Activated naive CD8-positive, alpha-beta T cell treated with anti-CD3 and anti-CD28 coated beads, Interleukin-2, amount 10 ng/mL, durations not matched to agents 7 days and 5 days (primary cell): ENCODE measurements at places on chromosomes 3 and 15.

DNA sequence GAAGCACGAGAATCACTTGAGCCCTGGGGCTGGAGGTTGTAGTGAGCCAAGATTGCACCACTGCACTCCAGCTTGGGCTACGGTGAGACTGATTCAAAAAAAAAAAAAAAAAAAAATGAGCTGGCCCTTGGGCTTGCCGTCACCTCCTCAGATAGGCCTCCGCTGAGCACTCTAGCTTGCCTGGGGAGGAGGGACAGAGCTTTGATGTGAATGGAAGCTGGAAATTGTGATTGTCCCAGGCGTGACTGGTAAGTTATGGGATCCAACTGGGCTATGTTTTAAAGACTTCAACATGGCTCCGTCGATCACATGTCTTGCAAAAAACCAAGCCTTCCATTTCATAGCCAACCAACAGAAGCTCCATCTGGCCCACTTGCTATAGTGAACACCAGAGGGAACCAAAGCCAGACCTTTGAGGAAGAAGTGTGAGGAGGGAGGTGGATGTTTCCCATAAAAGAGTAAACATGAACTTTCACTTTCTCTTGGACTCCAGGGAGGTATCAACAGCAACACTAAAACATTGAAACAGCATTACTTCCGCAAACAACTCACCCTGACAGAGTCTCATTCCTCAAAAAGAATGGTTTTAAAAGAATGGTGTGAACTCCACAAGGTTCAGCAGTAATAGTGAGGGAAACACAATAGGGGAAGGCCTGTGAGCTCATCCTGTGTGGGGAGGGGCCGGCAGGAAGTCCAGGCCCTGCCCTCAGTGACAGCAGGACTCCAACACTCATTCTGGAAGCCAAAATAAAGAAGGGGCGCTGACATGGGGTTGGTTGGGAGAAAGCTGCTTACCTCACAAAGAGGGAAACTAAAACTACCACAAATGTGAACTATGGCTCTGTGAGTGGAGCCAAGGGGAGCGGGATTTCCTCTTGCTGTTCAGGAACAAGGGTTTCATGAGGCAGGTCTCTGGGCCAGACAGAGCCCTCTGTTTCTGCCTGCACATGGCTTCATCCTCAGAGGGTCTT lies 59.2 kb upstream of the IL12A start:
- DNase-seq = no peak

GRCh38 chr3:84961521-84962255 lies 2.9 kb downstream of the CADM2 start:
- no peak for DNase-seq

GRCh38 chr3:58243976-58244585 lies 6.5 kb downstream of the ABHD6 start:
- no peak for DNase-seq

- no peak for DNase-seq
These were observed 84.8 kb upstream of the IQSEC1 start for GRCh38 chr3:13157986-13158385.

- no peak for DNase-seq
These were observed 130.4 kb downstream of the FEZF2 start for GRCh38 chr3:62242831-62243509.

DNA sequence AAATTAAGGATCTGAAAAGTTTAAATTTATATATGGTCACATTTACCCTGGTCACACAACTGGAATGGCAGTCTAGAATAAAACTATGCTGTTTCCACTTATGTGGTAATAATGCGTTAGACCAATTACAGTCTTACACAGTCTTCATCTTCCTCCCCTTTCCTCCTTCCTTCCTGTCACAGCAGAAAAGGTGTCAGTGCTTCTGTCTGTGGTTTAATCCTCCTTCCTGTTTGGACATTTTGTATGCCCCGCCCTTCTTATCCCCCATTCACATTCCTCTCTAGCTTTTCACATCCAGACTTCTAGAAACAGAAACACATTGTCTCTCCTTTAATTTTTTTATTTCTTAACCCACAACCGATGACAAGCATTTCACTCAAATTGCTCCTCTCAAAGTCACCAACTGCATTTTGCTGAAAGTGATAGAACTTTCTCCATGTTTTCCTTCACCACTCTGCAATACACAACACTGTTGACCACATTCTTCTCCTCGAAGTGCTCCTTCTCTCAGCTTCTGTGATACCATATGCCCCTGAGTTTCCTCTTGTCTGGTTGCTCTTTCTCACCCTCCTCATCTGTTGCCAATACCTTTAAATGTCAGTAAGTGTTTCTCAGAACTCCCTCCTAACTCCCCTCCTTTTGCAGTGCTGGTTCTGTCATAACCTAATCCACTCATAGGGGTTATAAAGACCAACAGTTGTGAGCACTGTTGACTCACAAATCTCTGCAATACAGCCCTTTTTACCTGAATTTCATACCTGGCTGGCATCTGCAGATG lies 271.6 kb downstream of the UBE2E2 start:
- no peak for DNase-seq

DNA sequence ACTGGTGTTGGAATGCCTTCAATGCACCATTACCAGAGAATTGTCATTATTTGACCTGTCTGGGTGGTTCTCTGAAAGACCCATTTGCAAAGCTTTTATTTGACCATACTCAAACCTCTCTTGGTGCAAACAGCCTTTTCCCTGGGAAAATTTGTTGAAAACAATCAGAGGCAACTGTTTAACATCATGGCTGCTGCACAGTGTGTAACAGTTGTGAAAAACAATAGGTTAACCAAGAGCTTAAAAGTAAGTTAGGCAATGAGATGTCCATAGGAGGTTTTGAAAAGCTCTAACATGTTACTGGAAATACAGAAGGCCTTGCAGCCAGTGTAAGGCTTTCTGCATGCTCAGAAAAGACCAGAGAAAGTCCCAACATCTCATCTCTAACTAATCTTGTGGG lies 18.9 kb downstream of the SPINK8 start:
- DNase-seq = no peak

DNA sequence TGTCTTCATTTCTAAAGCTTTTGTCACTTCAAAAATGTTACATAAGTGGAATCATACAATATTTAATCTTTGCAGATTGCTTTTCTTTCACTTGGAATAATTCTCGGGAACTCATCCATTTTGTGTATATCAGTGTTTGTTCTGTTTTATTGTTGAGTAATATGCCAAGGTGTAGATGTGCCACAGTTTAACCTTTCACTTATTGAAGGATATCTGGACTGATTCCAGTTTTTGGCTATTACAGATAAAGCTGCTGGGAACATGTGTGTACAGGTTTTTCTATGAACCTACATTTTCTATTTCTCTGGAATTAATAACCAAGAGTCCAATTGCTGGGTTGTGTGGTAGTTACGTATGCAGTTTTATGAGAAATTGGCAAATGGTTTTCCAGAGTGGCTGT lies 334.9 kb downstream of the PTPRG start:
- no peak for DNase-seq

GRCh38 chr3:172203522-172204258 lies 164.3 kb downstream of the FNDC3B start:
- DNase-seq = no peak

DNA sequence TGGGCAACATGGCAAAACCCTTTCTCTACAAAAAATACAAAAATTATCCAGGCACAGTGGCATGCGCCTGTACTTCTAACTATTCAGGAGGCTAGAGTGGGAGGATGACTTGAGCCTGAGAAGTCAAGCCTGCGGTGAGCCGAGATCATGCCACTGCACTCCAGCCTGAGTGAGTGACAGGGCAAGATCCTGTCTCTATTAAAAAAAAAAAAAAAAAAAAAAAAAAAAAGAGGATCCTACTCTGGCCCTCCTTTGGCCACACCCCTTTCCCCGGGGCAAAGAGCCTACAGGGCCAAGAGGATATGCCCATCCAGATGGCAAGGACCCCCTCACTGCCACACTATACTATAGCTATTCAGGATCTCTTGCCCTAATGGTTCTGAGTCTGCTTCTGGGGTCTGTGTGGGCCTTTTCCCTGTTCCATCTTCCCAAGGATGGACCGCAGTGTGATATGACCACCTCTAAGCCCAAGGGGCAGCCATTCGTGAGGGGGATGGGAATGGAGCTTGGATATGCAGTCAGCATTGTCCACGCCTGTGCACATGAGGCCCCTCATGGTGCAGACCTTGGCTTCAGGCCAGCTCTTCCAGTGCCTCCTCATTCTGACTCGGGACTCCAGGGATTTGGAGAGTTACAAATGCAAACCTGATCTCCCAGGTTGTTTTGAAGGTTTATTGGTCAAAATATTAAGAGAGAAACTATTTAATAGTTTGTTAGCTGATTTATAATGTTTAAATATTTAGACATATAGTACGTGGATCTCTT lies 7.3 kb downstream of the TYRO3 start:
- no peak for DNase-seq

GRCh38 chr15:76073554-76073953 lies 13.8 kb downstream of the TMEM266 start:
- no peak for DNase-seq

DNA sequence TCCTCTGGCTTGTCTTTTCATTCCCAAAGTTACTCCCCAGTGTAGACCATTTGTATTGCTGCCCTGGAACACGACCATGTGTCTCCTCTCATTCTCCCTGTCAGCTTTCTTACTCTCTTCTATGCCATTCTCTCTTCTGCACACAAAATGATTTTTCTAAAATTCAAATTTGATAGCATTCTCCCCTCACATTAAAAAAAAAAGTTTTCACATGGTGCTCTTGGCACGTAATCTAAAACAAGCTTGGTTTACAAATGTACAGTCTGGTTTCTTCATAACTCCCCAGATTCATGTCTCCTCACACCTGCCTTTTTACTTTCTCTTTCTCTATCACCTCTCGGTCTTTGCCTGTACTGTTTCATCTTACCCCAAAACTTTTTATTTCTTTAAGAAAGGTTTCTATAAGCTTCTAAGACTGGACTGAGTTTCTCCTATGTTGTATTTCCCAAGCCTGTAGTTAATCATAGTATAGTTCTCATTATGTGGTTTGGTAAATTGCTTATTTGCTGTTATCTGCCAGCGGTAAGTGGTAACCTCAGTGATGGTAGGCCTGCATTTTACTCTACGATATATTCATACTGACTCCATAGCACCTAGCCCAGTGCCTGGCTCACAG lies 31.2 kb downstream of the BCHE start:
- no peak for DNase-seq

DNA sequence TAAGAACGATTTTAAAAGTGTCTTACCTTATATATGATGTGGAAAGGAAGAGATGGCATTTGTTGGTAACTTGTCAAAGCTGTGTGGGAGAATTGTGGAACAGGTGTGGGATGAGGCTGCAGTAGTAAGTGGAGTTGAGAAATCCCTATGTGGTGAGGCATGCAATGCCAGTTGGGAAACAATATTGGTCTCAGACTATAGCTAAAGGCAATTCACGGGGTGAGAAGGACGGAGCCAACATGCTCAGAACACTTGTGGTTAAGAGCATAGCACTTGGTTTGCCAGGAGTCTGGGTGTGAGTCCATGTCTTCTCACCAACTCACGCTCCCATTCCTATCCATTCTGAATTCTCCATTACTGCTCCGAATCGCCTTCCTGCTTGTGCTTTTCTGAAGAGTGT lies 615.6 kb upstream of the ADAMTS9 start:
- no peak for DNase-seq

- DNase-seq = no peak
These were observed 86.1 kb downstream of the GALK2 start for GRCh38 chr15:49255966-49256759.

DNA sequence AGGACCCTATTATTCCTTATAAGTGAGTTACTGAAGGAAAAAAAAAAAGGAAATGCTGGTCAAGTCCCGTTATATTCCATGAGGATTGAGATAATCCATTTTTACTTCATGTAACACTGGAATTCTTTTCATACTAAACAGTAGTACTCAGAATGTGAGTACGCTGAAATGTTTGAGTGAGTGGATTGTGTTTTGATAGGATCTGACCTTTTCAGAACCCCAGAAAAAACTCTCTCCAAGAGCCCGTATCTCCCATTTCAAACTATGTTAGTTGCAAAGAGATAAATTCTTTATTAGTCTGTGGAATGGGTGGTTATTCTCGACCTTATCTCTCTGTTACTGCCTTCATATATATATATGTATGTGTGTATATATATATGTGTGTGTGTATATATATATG lies 2.5 kb upstream of the LPP start:
- no peak for DNase-seq

DNA sequence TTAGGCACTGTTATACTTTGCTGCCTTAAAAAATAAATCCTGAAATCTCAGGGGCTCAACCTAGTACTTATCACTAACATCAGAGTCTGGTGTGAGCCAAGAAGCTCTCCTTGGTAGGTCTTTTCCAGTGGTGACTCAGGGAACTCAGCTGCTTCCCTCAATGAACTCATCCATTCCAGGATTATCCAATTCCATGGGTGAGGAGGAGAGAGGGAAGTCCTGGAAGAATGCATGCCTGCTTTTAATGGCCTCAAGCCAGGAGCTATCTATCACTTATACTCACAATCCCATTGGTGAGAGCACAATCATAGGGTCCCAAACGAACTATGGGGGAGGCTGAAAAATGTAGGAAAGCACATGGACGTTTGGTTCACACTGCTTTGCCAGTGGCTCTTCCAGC lies 113.6 kb downstream of the POLR2M start:
- no peak for DNase-seq

DNA sequence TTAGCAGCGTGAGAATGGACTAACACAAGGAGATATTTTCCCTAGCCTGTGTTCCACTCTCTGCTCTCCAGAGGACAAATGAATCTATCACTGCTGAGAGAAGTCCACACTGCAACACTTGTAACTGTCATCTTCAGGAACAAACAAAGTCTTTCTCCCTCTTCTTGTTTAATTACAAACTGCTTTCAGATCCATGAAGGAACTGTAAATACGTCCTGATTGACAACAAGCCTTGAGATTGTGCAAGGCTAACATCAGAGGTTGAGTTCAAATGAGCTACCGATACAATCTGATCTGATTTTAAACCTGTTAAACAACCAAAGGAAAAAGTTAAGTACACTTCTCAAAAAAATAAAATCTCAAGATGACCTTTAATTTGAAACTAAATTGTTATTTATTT lies 638.8 kb upstream of the ADAMTS9 start:
- no peak for DNase-seq

- no peak for DNase-seq
These were observed 8.4 kb upstream of the CRTAP start for GRCh38 chr3:33105341-33105948.

DNA sequence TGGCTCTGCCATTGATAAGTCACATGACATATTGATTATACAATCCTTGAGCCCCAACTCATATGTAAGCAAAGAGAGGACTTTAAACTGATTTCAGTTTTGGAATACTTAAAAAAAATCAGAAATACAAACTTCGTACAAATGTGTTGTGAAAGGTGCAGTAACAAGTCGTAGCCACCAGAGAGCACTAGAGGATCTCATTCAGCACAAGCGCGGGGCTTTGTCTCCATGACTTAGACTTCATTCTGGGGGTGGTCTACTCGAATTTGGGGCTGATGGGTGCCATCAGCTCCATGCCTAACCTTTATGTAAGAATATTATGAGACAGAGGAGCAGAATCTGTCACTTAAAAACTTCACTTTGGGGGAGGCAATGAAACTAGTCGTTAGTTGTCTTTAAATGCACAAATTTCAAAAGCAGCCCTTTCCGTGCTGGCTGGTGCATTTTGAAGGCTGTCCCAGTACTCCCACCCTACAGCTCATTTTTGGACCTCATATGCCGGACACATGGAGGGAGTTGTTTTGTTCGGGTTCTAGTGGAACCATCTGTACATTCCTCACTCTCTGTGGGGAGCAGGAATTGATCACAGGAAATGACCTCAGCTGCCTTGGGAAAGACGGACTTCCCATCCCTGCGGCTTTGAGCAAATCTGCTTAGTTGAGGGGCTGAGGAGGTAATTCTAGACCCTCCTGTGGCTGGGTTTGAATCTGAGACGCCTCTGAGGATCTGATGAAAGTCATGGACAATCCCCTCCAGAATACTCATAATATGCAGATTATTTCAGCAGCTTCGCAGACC lies 27.5 kb upstream of the MASP1 start:
- no peak for DNase-seq

GRCh38 chr3:135155228-135155627 lies 360.2 kb downstream of the EPHB1 start:
- no peak for DNase-seq
